ENCODE measurements at places on chromosomes 7 and 10.

DNA sequence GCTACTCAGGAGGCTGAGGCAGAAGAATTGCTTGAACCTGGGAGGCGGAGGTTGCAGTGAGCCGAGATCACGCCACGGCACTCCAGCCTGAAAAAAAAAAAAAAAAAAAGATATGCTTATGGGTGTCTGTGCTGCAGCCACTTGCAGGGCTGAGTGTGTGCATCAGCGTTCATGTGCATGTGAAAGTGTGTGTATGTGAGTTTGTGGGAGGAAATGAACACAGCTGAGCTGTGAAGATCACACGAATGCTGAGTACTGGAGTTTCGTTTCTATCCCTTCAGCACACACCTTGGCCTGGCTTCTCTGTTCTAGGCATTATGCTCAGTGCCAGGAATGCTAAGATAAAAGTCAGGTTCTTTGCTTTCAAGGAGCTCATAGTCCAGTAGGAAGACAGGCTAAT, 12.0 kb upstream of the SVOPL start:
- no peak for DNase-seq

- DNase-seq: no peak
Observed at GRCh38 chr7:73521636-73522104, 423 bp downstream of the BAZ1B start.

GRCh38 chr10:79335470-79336235, 11.6 kb upstream of the PPIF start:
- no peak for DNase-seq

- DNase-seq: no peak
Observed at GRCh38 chr7:117011419-117012260, 58.3 kb downstream of the ST7 start.

DNA sequence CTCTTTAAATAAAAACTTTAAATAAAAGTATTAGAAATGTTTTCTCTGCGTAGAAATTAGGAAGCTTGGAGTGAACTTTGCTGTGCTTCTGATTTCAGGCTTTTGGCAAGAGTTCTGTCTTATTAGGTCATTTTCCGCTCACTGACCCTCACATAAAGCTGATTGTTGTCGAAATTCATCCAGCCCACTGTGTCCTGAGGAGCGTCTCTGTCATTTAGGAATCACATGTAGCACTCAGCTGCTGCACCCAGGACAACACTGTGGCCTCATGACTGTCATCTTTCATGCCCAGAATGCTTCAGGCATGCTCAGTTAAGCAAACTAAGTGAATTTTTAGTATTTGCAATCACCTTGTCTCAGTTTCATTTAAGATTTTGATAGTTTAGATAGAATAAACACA, 57.8 kb upstream of the MSRB2 start:
- DNase-seq: no peak

- DNase-seq: no peak
Observed at GRCh38 chr7:24284699-24285506, 913 bp downstream of the NPY start.

DNA sequence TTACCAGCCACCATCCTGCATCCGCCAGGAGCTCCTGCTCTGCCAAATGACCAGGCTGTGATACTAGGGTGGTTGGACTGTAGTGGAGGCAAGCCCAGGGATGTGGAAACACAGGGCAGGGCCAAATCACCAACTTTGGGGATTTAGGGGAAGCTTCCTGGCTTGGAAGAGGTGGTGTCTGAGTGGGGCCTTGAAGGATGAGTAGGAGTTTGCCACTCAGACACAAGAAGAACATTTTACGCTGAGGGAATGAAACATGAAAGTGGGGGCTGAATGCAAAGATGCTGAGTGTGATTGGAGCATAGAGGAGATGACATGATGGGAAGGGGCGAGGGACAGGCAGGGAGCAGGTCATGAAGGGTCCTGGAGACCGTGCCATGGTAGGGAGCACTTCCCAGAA, 329.5 kb downstream of the RPS24 start:
- DNase-seq: no peak

- DNase-seq: no peak
Observed at GRCh38 chr7:20116869-20117268, 100.3 kb downstream of the MACC1 start.

- DNase-seq: no peak
Observed at GRCh38 chr7:56250135-56250534, 133.9 kb upstream of the NUPR2 start.

DNA sequence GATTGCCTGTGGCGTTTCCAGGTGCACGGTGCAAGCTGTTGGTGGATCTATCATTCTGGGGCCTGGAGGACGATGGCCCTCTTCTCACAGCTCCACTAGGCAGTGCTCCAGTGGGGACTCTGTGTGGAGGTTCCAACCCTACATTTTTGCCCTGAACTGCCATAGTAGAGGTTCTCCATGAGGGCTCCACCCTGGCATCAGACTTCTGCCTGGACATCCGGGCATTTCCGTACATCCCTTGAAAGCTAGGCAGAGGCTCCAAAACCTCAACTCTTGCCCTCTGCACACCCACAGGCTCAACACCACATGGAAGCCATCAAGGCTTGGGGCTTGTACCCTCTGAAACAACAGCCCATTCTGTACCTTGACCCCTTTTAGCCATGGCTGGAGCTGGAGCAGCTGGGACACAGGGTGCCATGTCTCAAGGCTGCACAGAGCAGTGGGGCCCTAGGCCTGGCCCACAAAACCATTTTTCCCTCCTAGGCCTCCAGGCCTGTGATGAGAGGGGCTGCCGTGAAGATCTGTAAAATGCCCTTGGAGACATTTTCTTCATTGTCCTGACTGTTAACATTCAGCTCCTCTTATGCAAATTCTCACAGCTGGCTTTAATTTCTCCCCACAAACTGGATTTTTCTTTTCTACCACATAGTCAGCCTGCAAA, 10.0 kb upstream of the FGL2 start:
- DNase-seq: no peak

GRCh38 chr7:39838326-39838725, 111.7 kb upstream of the CDK13 start:
- no peak for DNase-seq

- no peak for DNase-seq
Observed at GRCh38 chr7:143449793-143450192, 6.5 kb downstream of the TAS2R60 start.

GRCh38 chr7:106238830-106239229, 46.0 kb downstream of the NAMPT start:
- DNase-seq: no peak

GRCh38 chr10:6928586-6928985, 348.5 kb upstream of the PRKCQ start:
- DNase-seq: no peak

DNA sequence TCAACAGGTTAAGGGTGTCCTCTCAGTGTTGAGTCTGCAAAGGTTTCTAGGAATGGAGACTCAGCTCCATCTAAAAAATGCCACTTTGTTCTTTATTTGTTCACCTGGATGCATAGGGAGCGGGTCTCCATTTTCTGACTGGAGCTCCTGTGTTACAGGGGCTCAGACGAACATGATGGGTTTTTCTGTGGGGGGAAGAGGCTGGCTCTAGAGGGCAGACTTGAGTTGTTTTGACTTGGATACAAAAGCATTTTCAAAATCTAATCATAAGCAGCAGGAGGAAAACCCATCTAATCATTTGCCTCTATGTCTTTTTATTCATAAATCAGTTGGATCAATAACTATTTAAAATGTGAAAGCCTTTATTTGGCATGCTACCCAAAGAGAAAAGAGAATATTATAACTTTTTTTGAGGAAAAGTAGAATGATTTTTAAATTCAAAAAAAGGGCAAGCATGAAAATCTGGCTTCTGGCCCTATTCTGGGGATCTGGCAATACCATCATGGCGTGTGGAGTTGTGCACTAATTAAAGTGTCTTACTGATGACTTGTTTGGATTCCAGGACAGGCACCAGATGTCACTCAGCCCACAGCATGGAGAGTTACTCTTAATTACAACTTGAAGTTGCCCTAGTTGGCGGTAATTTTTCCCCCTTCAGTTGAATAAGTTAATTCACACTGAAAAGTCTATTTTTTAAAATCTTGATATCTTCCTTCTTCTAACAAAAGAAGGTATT, 594.9 kb downstream of the REEP3 start:
- no peak for DNase-seq

DNA sequence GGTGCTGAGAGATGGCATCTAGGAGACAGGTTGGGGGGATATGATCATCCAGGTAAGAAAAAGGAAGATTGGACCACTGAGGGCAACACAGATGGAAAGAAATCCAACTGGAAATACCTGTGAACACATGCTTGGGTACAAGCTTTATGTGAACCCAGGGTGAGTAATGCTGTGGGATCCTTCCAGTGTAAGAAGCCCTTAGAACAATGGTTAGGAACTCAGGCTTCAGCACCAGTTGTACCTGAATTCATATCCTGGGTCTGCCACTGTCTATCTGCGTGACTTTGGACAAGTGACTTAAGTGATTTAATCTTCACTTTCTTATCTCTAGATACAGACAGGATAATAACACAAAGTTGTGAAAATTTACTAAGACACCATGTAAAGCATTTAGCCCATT, 131.0 kb downstream of the ST7 start:
- no peak for DNase-seq

- no peak for DNase-seq
Observed at GRCh38 chr10:124944982-124945381, 3.1 kb downstream of the ZRANB1 start.

DNA sequence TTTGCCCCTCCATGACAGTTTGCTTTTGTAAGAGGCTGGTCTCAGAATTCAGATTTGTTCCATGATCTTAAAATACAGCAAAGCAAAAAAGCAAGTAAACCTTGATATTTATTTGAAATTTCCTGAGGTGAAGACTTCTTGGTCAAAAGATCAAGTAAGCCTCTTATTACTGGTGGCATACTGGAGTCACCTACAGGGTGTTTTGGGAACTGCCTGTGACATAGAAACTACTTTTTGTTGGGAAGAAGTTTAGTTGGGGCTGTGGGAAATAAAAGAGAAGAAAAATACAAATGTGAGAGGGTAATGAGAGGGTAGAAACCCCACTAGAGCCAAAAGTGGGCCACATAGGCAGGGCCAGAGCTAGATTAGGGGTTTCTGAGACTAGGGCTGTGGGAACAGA, 217.9 kb downstream of the OTUD1 start:
- DNase-seq: no peak

DNA sequence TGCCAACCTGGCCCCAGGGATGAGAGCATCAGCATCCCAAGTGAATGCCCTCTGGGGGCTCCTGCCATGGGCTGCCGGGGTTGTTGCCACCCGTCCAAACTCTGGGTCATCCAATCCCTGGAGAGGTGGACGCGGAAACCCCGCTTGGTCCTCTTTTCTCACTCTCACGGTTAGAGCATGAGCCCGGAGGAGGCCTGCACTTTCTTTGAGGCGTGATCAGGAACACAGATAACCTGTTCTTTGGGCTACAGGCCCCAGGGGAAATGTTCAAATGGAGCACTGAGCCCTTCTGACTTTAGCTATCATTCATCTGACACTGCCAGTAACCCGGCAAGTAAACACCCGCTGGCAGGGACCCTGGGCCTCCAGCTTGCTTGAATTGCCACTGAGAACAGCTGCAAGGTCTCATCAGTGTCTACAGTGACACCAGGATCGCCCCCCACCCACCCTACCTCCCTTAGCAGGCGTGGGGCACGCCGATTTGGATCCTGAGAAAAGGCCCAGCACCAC, 29.4 kb upstream of the SLF2 start:
- DNase-seq: no peak

- no peak for DNase-seq
Observed at GRCh38 chr7:156793334-156793733, 99.6 kb downstream of the LMBR1 start.

GRCh38 chr7:30201161-30201666, 66.4 kb downstream of the MTURN start:
- DNase-seq: no peak

DNA sequence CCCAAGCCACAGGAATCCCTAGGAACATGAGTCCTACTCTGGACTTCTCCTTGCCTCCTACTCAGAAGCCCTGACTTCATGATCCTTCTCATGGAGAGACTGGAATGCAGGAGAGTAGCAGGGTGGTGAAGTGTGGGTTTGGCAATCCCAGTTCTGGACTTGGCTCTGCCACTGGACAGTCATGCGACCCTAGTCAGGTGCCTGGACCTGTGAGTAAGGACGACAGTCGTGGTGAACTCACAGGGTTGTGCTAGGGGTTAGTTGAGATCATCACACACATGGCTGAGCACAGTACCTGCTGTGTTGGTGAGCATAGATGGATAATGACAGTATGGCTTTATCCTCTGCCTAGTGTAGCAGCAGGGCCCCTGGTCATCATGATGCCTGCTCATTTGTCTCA, 117.9 kb downstream of the LRRC18 start:
- DNase-seq: no peak

All from activated effector memory CD4-positive, alpha-beta T cell treated with Interleukin-2 at 50 U/mL for 16 hours (primary cell).